Ovary (tissue), 10 donors: ENCODE measurements at places on chromosomes 2 and 18. TPM values are rescaled to one million over a fixed set of nuclear protein-coding genes. Genes with fewer than 3 reads are reported as not detected.

DNA sequence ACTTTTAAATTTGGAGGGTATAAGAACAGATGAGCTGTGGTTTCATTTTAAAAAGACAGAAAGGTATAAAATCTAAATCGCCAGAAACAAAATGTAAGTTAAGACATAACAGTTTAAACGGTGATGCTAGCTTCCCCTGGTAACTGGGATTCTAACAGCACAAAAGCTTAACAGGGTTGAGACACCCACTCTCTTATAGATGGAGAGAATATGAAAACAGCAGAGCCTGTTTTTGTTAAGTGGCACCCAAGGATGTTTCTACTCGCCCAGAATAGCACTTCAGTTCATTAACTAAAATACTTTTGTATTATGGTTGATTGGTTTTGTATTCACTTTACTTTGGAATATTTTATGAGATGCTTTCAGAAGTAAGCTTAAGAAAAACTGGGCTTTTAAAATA is 151.9 kb upstream of the RND3 start:
- H3K27me3 ChIP-seq = no peaks in the 10 kb centered on the region
- no peak for DNase-seq
- H3K4me1 ChIP-seq = no peaks in the 10 kb centered on the region
- no peaks in the 10 kb centered on the region for H3K36me3 ChIP-seq
- H3K4me3 ChIP-seq = no peak overlapping the region

GRCh38 chr2:128308889-128309279 is 9.8 kb downstream of the HS6ST1 start:
- H3K36me3 ChIP-seq = no peaks in the 10 kb centered on the region
- H3K4me1 ChIP-seq = peaks cover 76% of the 10 kb centered on the region
- no peak overlapping the region for H3K4me3 ChIP-seq
- H3K27ac ChIP-seq = no peak overlapping the region

- no peaks in the 10 kb centered on the region for H3K27me3 ChIP-seq
- H3K27ac ChIP-seq = no peak overlapping the region
- peaks cover 2% of the 10 kb centered on the region for H3K4me1 ChIP-seq
- no peaks in the 10 kb centered on the region for H3K36me3 ChIP-seq
- H3K4me3 ChIP-seq = no peak overlapping the region
These were observed 26.5 kb upstream of the GREB1L start for GRCh38 chr18:21215490-21215889.

DNA sequence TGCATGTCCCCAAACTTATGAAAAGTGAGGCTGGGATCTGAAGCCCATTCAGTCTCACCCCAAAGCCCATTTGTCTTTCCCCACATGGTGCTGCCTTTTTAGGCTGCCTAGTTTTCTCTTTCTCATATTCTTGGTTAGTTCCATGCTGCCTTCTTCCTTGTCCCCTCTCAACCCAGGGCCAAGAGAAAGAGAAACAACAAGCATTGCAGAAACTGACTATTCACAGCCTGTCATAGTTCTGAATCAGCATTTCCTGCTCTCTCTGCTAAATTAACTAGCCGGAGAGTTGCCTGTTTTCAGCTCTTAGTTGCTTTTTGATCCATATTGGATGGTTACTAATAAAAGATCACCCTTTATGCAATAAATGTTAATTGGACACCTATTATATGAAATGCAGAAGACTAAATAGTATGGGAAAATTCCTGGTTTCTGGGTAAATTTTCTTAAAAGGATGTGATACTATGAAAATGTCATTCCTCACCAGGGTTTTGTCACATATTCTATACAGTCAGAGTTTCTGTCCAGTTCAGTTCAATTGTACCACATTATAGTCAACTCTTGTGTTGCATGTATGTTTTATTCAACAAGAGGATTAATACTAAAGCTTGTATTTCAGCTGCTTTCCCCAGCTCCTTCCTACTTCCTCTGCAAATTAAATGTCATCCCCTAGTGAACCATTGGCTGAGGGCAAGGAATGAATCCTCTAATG is 246.5 kb downstream of the GALR1 start:
- H3K27ac ChIP-seq = no peak overlapping the region
- no peak overlapping the region for H3K4me3 ChIP-seq
- H3K27me3 ChIP-seq = no peaks in the 10 kb centered on the region
- DNase-seq = no peak

- H3K27me3 ChIP-seq = no peaks in the 10 kb centered on the region
- H3K27ac ChIP-seq = no peak overlapping the region
- DNase-seq = no peak
- H3K4me1 ChIP-seq = peaks cover 3% of the 10 kb centered on the region
- no peak overlapping the region for H3K4me3 ChIP-seq
These were observed 88.0 kb downstream of the AFF3 start for GRCh38 chr2:100054426-100054825.

- H3K27me3 ChIP-seq = no peaks in the 10 kb centered on the region
- DNase-seq = no peak
- H3K4me3 ChIP-seq = no peak overlapping the region
- no peaks in the 10 kb centered on the region for H3K36me3 ChIP-seq
- no peaks in the 10 kb centered on the region for H3K4me1 ChIP-seq
These were observed 112.3 kb downstream of the LNPK start for GRCh38 chr2:175889701-175890302.

DNA sequence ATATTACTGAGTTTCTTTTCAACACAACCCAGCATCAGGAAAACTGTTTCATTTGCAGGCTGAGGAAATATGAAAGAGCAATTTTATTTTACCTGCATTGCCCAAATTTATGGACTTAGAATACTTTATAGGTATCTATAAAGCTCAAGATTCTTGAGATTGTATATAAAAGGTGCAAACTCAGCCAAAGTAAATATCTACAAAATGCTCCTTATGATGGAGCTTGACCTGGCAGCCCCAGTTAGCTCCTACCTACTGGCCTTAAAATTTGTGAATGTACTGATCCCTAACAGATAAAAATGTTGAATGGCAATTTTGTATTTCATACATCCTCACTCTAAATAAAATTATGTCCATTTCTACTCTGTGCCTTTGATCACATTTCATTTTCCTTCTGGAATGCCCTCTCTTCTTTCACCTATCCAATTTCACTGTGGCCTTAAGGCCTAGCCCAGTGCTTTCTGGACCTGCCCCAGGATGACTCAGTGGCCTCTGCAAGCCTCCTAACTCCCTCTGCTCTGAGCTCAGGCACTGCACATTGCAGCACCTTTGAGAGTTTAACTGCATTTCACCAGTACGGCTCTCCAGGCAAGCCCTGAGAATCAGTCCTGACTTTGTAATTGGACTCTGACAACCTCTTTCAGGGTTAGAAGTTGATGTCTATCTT is 125.9 kb downstream of the ANTXR1 start:
- no peaks in the 10 kb centered on the region for H3K27me3 ChIP-seq
- no peaks in the 10 kb centered on the region for H3K4me1 ChIP-seq
- no peak overlapping the region for H3K4me3 ChIP-seq
- no peak for DNase-seq

DNA sequence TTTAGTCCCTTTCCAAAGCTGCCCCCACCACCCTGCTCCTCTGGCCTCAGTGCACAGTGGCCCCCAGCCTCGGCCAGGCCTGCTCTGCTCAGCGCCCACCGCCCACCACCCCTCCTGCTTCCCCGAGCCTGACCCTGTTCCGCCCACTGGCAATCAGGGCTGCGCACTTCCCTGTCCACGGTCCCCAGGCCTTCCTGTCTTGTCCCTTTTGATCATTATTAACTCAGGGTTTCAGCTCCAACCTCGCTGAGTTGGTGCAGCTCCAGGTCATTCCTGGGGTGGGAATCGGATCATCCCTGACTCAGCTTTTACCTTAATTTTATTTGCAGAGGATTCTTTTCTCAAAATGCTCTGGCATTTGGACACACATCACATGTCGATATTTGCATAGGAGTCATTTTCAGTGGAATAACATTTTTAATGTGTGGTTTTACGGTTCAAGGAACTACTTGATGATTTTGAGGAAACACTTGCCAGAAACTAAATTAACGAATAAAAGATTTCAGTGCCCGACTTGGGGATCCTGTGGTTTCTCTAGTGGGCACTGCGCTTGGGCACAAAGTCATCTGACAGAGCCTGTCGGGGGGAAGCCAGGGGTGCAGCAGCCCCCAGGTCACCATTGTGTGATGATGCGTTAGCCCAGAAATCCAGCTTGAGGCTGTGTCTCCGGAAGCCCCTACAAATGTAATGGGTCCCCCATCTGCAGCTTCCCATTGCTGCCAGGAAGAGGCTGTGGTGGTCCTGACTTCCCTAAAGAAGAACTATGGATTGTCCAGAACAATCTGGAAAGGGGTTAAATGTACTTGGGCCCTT is 1.0 kb upstream of the ESPNL start:
- no peaks in the 10 kb centered on the region for H3K27me3 ChIP-seq
- H3K36me3 ChIP-seq = no peaks in the 10 kb centered on the region
- DNase-seq = no peak
- H3K27ac ChIP-seq = no peak overlapping the region
- no peaks in the 10 kb centered on the region for H3K4me1 ChIP-seq

GRCh38 chr2:8134473-8134932 is 547.4 kb upstream of the ID2 start:
- no peak overlapping the region for H3K4me3 ChIP-seq
- peaks cover 9% of the 10 kb centered on the region for H3K4me1 ChIP-seq
- DNase-seq = peak; percentile 51

DNA sequence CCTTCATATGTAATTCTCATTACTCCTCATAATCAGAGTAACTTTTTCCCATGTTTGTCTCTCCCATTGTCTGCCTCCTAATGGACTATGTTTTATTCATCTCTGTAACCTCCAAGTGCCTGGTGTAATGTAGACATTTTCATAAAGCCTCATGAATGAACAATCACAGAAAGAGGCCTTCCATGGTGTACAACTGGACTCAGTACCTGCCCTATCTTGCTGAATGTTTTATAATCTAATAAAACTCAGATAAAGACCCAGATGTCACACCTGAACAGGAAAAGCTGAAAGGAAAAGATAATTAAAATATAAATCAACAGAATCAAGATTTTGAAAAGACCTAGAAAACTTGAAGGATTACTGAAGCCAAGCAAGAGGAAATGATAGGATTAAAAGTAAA is 36.7 kb downstream of the RAB1A start:
- no peaks in the 10 kb centered on the region for H3K27me3 ChIP-seq
- no peak overlapping the region for H3K27ac ChIP-seq
- no peaks in the 10 kb centered on the region for H3K36me3 ChIP-seq
- peaks cover 4% of the 10 kb centered on the region for H3K4me1 ChIP-seq

- no peaks in the 10 kb centered on the region for H3K27me3 ChIP-seq
- H3K4me3 ChIP-seq = no peak overlapping the region
- DNase-seq = no peak
These were observed 148.7 kb downstream of the CABLES1 start for GRCh38 chr18:23283916-23284430.

- H3K4me1 ChIP-seq = peaks cover 9% of the 10 kb centered on the region
- H3K36me3 ChIP-seq = no peaks in the 10 kb centered on the region
These were observed 131.1 kb downstream of the AFF3 start for GRCh38 chr2:100011272-100011731.

DNA sequence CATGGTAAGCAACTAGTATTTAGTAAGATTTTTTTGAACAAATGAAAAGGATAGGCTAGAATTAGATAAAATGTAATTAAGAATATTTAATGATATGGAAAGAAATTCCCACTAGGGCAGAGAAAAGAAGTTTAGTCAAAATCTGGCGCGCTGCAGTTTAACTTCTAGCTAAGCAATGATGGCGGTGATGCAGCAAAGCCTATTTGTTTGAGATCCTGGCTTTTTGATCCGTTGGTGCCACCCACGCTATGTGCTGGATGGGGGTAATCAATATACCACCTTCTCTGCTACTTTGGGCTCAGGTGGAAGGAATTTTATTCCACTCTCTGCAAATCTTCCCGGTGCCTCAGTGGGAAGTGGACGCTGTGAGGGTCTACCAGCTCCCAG is 421 bp upstream of the FAM171B start:
- H3K27ac ChIP-seq = peak overlapping the region; percentile 70
- H3K36me3 ChIP-seq = no peaks in the 10 kb centered on the region
- no peaks in the 10 kb centered on the region for H3K4me1 ChIP-seq
- no peak for DNase-seq

DNA sequence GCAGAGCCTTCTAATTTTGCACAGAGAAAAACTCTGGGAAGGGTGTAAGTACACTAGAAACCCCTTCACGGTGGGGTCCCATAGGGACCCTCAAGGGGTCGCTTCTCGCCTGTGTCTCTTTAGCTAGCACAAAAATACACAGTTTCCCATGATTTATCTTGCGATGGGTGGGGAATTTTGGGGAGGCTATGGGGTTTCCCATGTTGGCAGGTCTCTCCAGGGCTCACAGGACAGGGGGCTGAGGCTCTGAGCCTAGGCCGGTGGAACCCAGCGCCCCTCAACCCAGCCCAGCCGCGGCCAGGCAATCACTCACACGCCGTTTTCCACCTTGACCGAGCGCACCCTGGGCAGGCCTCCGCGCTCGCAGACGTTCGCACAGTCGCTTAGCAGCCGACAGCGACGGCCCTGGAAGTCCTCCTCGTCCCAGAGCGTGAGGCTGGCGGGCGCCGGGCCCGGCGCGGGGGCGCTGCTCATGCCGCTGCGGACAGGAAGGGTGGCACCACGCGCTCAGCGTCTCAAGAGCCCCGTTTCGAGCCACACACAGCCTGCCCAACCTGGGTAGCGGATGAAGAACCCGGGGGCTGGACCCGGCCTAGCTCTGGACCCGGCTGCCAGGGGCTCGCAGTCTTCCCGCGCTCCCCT is 398 bp downstream of the CRYBA2 start:
- H3K36me3 ChIP-seq = no peaks in the 10 kb centered on the region
- DNase-seq = no peak
- peaks cover 13% of the 10 kb centered on the region for H3K27me3 ChIP-seq
- peaks cover 2% of the 10 kb centered on the region for H3K4me1 ChIP-seq
- no peak overlapping the region for H3K27ac ChIP-seq
- no peak overlapping the region for H3K4me3 ChIP-seq

The BMP10 gene
- total RNA-seq = not detected

The IL36B gene
- not detected for total RNA-seq

The TET3 gene
- total RNA-seq = 5.1 TPM
